ENCODE measurements at places on chromosomes 3 and 15.
A peak's percentile ranks its signal among the peaks of the same experiment; 100 is the strongest.

DNA sequence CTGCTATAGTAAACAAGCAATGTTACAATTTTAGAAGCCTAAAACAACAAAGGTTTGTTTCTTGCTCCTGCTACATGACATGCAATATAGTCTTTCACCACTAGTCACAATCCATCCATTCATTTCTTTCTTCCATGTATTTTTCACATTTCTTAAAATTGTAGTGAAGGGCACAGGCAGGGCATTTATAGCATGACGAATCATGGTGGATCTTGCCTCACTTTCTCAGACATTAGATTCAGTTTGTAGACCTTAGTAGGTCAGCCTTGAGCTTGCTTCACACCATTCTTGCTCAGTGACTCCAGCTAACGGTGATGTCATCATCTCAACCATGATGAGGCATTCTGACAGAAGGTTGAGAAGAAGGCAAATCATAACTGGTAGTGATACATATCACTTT lies 546.8 kb downstream of the TBL1XR1 start:
- DNase-seq: no peak

DNA sequence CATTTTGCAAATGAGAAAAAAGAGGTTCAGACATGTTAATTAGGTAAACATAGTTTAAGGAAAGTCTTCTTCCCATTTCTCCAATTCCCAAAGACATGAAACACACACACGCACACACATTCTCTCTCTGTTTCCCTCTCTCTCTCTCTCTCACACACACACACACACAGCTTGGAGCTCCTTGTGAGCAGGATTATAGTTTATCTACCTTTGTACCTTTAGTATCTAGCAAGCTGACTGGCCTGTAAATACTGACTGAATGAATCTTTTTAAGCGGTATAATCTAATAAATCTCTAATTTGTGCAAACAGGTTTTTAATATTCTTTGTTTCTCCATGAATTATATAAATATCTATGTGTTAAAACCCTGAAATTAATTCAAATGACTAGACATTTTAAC lies 73.3 kb downstream of the UACA start:
- DNase-seq: no peak

DNA sequence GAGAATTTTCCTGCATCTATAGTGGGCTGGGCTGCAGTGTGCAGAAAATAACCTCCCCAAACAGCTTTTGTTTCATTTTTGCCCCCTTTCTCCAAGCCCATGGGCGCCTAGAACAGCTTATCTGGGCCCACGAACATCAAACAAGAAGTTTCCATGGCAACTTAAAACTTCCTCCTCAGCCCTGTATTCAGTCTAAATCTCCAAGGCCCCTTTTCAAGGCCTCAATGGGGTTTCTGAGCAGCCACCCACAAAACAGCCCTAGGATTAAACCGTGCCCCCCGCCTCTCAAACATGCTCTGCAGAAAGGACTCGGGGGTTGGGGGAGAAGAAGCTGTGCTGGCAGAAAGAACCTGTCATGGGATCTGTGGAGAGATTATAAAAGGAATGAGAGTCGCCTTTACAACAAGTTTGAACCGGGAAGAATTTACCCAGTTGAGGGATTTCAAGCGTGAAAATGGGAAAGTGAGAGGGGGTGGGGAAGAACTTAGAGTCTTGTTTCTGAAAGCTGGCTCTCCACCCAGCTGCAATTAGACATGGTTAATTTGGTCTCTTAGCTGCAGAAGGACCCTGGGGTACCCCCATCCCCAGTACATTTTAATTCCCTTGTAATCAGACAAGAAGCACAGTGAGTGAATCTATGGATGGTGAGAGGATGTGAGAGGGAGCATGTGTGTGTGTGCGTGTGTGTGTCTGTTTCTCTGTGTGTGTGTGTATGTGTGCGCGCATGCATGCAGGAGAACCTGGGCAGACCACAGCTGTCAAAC lies 4.3 kb upstream of the FAM107A start:
- DNase-seq: no peak

DNA sequence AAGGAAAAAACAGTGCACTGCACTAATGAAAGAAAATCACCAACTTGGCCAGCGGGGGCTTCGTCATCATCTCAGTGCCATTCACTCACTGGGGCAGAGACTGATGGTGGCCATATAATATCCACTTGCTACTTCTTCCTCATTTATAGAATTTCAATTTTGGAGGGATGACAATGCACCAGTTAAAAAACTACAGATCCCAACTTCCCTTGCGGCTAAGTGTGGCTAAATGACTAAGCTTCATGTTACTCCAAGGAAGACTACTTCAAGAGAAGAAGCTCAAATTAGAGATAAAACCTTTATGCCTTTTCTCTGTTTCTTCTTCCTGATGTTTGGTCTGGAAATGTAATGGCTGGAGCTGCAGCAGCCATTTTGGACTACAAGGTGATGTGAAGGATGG lies 38.8 kb downstream of the NGLY1 start:
- DNase-seq: no peak

GRCh38 chr3:57500506-57500905 lies 43.6 kb downstream of the DNAH12 start:
- DNase-seq: no peak

DNA sequence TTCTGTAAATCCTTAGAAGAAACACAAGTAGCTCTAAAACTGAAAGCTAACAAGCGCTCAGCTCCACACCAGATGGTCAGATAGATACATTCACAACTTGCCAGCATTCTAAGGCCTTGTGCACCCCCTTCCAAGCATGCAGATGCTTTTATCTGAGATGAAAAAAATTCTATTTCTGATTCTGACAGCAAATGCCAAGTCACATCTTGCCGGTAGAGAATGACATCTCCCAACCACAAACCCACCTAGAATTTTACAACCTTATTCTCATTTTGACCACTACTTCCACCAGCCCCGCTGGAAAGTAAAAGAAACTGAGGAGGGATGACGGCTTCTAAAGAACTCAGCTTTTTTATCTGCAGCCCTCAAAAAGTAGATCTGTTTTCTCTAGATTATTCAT lies 57.7 kb downstream of the SUMF1 start:
- no peak for DNase-seq

DNA sequence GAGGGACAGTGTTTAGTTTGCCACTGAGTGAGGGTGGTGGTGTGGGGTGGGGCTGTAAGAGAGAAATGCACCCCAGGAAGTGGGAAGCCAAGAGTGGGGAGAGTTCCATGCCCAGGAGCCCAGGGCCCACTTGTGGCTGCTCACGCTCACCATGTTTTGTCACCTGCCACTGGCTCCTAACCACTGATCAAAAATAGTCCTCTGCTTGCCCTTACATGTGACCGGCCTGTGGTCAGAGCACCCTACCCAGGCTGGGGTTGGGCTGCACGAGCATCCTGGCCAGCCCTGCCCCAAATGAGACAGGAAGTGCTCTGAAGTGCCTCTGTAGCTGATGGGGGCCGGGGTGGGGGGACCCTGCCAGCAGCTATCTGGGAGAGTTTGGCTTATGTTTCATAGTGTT lies 216.3 kb downstream of the RPLP1 start:
- DNase-seq: no peak

DNA sequence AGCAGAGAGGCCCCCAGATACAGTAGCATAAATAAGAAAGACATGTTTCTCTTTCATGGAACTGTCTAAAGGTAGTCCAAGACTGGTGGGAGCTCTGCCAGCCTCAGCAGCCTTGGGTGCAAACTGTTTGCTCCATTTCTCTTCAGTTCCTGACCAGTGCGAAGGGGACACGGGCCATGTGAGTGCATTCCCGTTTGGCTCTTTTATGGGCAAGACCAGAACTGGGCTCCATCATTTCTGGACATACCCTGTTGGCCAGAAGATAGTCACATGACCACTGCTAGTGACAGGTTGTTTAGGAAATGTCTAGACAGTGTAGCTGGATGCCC lies 45.5 kb downstream of the CHCHD6 start:
- no peak for DNase-seq

GRCh38 chr3:171284308-171285075 lies 175.7 kb downstream of the TNIK start:
- no peak for DNase-seq

DNA sequence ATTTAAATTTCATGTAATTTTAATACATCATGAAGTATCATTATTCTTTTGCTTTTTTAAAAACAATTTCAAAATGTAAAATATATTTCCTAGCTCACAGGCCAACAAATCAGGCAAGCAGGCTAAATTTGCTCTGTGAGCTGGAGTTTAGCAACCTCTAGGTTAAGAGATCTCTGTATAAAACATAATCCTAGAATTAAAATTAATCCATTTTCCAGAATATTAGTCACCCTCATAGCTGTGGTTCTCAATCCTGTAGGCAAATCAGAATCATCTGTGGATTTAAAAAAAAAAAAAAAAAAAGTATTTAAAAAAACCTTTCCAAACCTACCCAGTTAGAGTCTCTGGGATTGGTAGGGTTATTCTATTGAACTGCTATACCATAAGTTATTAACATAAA lies 209.7 kb downstream of the MINAR1 start:
- DNase-seq: no peak

- DNase-seq: no peak
Observed at GRCh38 chr3:149547413-149547812, 72.9 kb downstream of the TM4SF4 start.

DNA sequence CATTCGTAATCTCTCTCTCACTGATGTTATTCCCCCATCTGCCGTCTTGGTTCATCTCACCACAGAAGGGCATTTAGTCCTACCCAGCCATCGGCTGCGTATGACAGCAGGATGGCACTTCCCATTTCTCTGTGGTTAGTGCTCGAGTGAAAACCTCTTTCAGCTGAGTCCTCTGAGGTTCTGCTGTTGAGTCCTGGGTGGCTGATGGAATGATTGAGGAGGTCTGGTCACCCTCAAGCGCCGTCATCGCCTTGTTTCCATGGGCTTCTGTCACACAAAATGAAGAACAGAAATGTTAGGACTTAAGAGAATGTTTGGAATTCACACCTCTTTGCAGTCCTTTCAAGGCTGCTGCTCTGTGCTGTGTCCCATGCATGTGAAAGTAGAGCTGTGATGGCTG lies 9.4 kb upstream of the SACM1L start:
- no peak for DNase-seq

DNA sequence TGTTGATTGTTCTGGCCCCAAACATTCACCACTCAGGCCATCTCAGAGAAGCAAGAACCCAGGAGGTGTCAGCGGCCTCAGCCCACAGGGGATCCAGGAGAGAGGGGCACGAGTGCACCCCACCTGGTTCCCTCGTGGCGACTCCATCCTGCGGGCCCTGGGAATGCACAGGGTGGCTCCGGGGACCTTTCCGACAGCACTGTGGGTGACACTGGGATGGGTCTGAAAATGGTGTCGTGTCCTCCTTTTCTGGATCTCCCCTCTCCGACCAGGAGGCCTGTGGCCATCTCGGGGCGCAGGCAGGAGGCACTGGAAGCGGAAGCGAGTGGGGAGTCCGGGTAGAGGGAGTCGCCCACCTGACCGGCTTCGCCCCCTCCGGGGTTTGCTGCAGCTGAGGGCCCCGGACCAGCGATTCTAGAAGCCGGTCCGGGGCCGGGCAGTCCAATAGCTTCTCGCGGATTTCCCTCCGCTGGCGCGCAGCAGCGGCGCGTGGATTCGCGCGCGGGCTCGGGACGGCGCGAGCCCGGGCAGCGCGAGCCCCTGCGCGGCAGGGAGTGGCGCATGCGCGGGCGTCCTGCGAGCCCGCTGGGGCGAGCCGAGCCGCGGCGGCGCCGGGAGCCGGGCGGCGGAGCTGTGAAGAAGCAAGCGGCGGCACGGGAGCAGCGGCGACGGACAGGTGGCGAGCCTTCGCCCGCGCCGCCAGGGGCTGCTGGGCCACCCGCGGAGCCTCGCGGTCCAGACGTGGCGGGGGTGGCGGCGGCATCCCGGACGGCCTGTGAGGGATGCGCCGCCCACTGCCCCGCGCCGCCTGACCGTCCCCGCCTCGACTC lies at the start of gene DOCK3:
DOCK3 (plus strand) TSS at position 579 of the 830 bp plus-strand sequence. CDS start 337 bp downstream, outside the sequence.
- peak; percentile 37 for DNase-seq

GRCh38 chr15:80420658-80421057 lies 16.5 kb downstream of the ARNT2 start:
- DNase-seq: no peak

DNA sequence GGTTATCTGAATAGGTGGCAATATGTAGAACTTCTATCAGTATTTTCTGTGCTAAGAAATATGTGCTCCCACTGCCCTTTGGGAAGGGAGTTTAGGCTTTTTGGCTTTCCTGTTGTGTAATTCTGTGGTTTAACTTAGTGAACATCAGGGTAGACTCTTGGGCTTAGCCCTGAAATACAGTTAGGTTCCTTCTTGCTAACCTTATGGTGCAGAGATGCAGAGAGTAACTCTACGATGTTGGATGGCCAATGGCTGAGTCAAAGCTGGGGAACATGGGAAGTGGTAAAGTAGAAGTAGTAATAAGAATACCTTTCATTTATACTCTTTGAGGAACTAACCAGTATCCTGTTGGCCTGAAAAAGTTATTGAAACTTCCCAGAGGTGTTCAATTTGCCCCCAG lies 80.8 kb upstream of the IL12A start:
- DNase-seq: no peak

GRCh38 chr3:137010137-137010536 lies 52.4 kb downstream of the IL20RB start:
- DNase-seq: no peak

- DNase-seq: no peak
Observed at GRCh38 chr3:76998555-76998954, 41.3 kb upstream of the ROBO2 start.

GRCh38 chr3:188269040-188269439 lies 115.1 kb downstream of the LPP start:
- DNase-seq: no peak

DNA sequence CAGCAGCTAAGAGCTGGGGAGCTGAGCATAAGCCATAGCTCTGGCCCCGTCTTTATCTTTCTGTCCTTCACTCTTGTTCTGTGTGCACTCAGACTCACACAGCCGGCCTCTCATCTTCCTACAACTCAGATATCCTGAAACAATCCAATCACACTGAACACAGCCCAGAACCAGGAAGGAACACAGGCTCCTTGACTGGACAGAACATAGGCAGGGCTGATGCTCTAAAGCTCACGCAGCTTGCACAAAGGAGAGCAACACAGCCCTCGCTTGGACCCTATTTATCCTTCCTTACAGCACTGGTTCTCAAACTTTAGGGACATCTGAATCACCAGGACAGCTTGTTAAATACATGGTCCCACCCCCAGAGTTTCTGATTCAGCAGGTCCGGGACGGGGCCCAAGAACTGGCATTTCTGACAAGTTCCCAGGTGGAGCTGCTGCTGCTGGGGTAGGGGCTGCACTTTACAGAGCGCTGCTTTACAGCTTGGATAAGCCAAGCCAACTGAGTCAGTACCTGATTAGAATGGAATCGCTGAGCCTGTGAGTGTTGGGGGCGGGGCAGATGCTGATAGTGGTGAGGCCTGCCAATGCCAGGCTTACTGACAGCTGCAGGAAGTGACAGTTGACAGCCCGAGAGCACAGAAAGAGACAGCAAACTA lies 65.1 kb downstream of the MRPL46 start:
- DNase-seq: no peak

Measured in effector memory CD4-positive, alpha-beta T cell (primary cell).